Muscle of leg (tissue), 16 donors: ENCODE measurements at places on chromosomes 7 and 10. TPM values are rescaled to one million over a fixed set of nuclear protein-coding genes. Genes with fewer than 3 reads are reported as not detected.

Gene SYT15
- 1.1 TPM for total RNA-seq

Gene DMBT1
- total RNA-seq, result under 0.01 TPM

Gene MYOZ1
- 552 TPM for total RNA-seq

DNA sequence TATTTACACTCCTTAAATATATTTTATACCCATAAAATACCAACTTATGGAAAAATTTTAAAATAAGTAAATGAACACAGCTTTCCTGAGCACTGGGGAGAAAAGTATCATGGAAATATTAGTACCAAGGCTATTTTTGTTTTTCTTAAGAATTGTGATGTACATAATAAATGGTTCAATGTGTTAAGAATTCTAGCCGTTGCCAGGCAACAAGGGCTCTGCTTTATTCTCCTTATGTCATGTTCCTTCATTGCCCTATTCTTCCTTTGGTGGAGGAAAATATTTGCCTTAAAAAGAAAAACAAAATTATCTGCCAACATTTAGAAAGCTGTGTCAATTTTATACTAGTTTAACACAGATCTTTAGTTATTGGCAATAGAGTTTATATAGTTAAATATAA is 2.6 kb upstream of the ZPBP start:
- DNase-seq, result no peak

DNA sequence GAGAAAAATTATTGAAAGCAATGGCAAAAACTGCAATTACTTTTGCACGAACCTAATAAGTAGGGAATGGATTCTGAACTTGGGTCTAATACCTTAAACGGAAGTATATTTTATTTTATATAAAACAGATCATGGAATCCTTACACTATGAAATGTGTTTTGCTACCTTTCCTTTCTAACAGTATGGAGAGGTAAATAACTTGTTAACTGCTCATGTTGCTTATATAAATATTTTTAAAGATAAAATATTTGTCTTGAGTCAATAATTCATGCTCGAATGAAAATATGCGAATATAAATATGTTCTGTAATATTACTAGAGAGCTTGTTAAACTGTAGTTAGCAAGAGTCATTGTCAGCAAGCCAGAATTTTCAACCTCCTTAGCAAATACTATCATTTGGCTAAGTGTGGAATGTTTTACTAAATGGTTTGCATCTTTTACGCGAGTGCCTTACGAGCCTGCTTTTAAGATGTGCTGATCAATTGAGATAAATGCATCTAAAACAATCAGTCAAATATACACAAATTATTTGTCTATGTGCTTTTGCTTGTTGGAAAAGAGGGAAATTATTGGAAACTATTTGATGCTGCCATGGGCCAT is 5.9 kb downstream of the GNAT3 start:
- no peak for DNase-seq

GRCh38 chr7:90720984-90721760 is 125.1 kb downstream of the CDK14 start:
- DNase-seq, result peak; percentile 95

DNA sequence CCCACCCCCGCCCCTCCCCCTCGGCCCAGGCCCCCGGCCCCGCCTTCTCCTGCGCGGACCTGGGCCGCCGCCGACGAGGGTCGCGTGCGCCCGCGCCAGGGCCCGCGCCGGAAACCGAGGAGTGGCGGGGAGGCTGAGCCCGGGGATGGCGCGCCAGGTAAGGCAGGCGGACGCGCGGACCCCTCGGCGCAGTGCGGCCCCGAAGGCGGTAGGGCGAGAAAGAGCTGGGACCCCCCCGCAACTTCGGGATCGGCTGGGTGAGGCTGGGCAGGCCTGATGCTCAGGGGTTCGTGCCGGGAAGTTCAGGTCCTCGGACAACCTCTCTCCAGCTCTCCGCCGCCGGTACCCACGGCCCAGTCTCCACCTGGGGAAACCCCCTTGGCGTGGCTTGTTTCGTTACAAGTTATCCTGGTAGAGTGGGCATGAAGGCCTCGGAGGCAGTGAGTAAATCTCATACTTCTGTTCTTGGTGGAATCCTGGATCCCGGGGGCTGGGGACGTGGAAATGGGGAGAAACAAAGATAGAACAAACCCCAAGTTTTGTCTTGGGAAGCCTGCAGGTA is 58.4 kb downstream of the ZNF467 start:
- DNase-seq, result no peak

GRCh38 chr7:115789901-115790300 is 240.7 kb downstream of the TFEC start:
- no peak for DNase-seq
